ENCODE measurements at places on chromosomes 16 and 17.

GRCh38 chr17:34465789-34466188 lies 102.8 kb upstream of the CCL1 start:
- DNase-seq: peak; percentile 42

- DNase-seq: peak; percentile 53
Measured at GRCh38 chr16:81449899-81450608, 5.4 kb downstream of the CMIP start.

GRCh38 chr16:88502776-88503280 lies 49.7 kb downstream of the ZFPM1 start:
- DNase-seq: no peak

DNA sequence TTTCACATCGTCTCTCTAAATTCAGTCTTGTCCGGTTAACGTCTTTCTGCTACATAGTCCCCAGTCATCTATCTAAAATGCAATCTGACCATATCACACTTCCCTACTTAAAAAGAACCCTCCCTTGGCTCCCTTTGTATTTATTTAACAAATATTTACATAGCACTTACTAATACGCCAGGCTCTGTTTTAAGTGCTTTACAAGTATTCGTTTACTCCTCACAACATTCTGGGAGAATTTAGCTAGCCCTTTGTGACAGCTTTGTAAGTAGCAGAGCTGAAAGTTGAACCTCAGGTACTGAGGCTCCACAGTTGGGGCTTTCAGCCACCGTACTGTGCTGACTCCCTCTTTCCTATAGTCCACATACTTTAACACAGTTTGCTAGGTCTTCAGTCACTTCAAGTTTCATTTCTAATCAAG lies 9.2 kb downstream of the PAFAH1B1 start:
- no peak for DNase-seq

DNA sequence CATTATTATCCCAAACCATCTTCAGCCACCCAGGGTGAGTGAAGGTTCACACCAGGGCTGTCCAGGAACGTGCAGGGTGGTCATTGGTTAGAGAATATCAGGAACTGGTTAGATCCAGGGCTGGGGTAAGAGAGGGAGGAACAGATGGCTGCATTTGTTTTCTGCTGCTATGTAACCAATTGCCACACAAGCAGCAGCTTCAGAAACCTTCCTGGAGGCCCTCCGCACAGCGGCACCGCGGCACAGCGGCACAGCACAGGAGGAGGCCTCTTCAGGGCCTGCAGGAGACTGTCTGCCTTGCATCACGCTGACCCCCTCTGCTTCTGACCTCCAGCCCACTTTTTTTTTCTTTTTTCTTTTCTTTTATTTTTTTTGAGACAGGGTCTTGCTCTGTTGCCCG lies 86.1 kb downstream of the KCNJ12 start:
- DNase-seq: peak; percentile 27

GRCh38 chr16:23902034-23902747 lies 66.4 kb downstream of the PRKCB start:
- no peak for DNase-seq

- DNase-seq: no peak
Measured at GRCh38 chr17:17876959-17877528, 40.3 kb upstream of the SREBF1 start.

- DNase-seq: no peak
Measured at GRCh38 chr16:12213180-12213579, 236.6 kb downstream of the SNX29 start.

GRCh38 chr17:39954876-39955275 lies 7.9 kb upstream of the GSDMA start:
- no peak for DNase-seq

- no peak for DNase-seq
Measured at GRCh38 chr17:59361916-59362810, 30.7 kb downstream of the YPEL2 start.

DNA sequence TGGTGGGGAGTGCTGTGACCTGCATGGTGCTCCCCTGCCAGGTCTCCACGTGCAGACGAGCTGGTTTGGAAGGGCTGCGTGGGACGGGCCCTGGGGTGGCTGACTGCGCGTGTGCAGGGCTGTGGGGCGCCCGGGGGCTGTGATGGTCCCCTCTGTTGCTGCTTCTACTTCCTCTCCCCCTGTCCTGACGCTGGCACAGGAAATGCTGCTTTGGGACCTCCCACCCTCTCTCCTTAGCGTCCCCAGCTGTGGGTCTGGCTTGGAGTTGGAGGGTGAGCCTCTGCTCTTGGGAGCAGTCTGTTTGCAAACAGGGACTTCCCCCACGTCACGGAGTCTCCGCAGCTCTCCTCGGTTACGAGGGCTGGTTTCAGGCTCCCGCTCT lies 35.2 kb downstream of the TSC2 start:
- no peak for DNase-seq

DNA sequence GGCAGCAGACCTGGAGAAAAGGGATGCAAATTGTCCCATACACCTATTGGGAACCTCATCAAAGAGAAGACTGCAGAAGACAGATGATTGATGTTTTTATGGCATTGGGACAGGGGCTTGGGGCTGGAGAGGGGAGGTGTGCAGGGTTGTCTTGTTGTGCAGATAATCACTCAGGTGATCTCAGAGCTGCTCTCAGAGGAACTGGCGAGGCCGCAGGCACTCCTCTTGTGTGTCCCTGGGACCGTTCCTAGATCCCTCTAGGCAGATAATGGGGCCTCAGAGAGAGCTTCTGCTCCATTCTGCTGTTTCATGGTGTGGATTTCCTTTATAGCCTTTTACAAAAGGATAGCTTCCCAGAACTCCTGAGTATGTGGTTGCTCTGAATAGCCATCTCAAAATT lies 1.6 kb downstream of the RNF213 start:
- DNase-seq: no peak

GRCh38 chr17:72264682-72265405 lies 144.0 kb downstream of the SOX9 start:
- peak; percentile 61 for DNase-seq

DNA sequence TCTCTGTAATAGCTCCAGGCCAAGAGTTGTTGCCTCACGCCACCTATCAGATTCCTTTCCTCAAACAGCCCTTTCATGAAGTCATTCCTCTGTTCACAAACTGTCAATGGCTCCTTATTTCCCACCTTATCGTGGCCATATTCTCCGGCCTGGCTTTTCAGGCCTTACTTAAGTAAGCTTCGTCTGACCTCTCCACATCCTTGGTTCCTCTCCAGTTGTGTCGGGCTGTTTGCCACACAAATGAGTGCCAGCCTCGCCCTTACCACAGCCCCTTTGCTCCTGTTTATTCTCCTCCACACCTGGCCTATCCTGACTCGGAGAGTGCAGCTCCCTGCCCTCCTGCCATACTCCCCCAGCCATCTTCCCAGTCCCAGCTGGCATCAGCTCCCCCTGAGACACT lies 2.0 kb downstream of the TP53I13 start:
- no peak for DNase-seq

- DNase-seq: no peak
Measured at GRCh38 chr17:51250314-51250840, 9.5 kb downstream of the MBTD1 start.

DNA sequence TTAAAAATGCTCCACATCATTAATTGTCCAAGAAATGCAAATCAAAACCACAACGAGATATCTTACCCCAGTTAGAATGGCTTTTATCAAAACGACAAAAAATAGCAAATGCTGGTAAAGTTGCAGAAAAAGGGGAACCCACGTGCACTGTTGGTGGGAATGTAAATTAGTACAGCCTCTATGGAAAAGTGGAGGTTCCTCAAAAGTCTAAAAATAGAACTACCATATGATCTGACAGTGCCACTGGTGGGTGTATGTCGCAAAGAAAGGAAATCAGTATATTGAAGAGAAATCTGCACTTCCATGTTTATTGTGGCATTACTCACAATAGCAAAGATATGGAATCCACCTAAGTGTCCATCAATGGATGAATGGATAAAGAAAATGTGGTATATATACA lies 38.2 kb upstream of the ZFHX3 start:
- no peak for DNase-seq

GRCh38 chr16:79062821-79063220 lies 537.7 kb downstream of the MAF start:
- DNase-seq: no peak

DNA sequence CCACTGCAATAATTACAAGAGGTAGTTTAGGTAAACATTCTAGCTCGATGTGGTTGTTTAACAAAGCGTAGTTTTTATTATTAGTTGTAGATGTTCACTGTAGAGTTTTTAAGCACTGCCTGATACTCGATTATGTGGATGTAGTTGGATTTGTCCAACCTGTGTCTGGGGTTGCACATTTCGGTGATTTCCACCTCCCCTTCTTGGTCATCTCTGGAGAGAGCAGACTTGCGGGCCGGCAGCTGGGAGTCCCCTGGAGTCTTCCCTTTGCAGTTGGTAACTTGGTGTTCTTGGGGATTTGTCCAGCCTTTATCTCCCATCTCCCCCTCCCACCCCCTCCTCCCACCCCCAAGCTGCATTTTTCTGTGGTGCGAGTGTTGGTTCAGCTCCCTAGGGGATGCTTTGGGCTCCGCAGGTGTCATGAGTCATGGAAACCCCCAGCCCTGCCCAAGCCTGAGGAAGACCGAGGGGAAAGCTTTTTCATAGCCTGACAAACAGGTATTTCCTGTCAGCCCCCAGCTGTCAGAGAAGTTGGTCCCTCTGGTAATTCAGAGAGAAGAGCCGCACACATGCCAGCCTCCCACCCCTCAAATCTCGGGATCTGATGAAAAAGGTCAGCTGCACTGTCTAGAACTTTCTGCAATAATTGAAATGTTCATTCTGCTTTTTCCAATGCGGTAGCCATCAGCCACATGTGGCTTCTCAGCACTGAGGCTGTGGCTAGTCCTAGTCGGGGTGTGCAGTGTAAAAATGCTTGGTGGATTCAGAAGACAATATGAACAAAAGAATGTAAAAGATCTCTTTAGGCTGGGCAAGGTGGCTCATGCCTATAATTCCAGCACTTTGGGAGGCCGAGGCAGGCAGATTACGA lies 50.3 kb downstream of the KSR1 start:
- DNase-seq: no peak

GRCh38 chr16:19113577-19114358 lies at the start of gene ITPRIPL2:
Gene ITPRIPL2, plus strand, starts transcription at chr16:19113964. Its CDS starts 498 bp downstream, at chr16:19114462.
- no peak for DNase-seq

DNA sequence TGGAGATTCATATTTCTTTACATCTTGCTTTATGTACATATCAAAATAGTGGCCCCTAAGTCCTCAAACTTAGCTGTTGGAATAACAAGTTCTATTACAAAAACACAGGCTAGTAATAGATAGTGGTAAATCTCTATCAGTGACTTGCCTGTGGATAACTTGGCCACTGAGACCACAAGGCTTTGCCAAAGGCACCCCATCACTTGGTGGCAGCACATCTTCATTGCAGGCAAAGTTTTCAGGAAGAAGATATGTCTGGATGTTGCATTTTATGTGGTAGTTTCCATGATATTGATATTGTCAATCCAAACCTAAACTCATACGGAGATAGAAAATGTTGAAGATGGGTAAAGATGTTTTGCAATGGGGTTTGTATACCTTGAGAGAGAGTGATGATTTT lies 58.5 kb downstream of the KNOP1 start:
- DNase-seq: no peak

DNA sequence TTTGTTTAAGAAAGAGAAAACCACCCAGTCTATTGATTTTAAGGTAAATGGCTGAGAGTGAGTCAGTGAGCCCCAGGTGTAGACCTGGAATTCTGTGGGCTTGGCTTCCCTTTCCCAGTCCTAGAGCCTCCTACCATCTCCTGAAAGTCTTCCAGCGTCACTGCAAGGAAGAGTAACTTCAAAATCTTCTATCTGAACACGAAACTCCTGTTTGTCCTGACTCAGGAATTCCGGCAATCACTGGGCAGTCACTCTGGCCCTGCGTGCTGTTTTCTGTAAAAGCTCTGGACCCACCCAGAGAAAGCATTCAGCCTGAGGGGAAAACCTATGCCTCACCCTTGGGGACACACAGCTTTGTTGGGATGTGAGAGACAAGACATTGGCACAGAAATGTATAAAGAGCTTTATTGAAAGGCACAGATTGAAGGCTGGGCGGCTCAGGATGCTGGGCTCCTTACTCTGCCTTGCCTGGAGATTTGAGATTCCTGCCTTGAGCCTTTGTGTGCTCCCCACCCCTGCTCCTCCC lies 15.9 kb downstream of the MINK1 start:
- no peak for DNase-seq

DNA sequence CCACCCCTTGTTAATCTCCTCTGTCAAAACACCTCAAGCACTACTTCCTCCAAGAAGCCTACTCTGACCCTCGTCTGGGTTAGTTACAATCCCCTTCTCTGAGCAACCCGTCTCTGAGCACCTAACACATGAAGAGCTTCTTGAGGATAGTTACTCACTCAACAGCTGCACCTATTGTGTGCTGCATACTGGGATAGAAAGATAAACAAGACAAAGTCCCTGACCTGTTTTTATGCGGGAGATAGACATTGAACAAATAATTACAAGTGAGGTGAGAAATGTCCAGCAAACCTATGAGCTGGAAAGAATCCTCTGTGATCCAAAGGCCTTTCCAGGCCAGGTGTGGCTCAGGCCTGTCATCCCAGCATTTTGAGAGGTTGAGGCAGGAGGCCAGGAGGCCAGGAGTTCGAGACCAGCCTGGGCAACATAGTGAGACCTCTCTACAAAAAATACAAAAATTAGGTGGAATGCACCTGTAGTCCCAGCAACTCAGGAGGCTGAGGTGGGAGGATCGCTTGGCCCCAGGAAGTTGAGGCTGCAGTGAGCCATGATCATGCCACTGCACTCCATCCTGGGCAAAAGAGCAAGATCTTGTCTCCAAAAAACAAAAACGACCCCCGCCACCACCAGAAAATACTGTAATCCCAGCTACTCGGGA lies 5.5 kb upstream of the ZNF771 start:
- no peak for DNase-seq

DNA sequence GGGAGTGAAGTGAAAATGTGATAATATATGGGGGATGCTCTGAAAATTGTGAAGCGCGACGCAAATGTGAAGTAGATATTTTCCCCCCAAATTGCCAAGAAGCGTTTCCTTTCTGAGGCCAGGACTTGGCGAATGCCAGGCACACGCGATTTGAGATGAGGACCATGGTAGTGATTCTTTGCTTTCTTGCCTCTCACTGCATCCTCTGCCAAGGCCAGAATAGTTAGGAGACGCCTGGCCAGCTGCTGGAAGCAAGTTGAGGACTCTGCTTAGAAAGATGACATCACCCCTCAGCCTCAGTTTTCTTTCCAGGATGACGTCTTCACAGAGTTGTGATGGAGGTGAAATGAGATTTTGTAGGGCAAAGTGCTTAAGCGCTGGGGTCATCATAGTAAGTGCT lies 25.9 kb downstream of the PIPOX start:
- DNase-seq: no peak

GRCh38 chr17:49866019-49866380 lies 18.1 kb upstream of the TAC4 start:
- DNase-seq: no peak

GRCh38 chr16:30949650-30950515 lies 1.0 kb downstream of the ORAI3 start:
- peak; percentile 38 for DNase-seq

DNA sequence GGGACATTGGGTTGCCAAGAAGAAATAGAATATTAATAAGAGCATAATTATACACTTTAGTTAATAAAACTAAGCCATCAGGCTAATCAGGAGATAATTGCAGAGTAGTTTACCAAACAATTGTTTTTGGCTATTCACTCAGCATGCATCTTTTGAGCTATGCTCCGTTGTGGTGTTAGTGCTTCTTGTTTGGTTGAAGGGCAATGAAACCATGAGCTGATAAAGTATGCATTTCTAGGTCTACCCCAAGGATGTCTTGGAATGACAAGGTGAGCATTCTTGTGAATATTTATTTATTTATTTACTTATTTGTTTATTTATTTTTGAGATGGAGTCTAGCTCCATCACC lies 6.4 kb downstream of the HLF start:
- DNase-seq: no peak

- peak; percentile 28 for DNase-seq
Measured at GRCh38 chr17:73336408-73337329, 24.9 kb upstream of the CDC42EP4 start.
